Activated B cell treated with CpG ODN at 0.5 μM for 24 hours (primary cell): ENCODE measurements at places on chromosomes 6 and 20.

DNA sequence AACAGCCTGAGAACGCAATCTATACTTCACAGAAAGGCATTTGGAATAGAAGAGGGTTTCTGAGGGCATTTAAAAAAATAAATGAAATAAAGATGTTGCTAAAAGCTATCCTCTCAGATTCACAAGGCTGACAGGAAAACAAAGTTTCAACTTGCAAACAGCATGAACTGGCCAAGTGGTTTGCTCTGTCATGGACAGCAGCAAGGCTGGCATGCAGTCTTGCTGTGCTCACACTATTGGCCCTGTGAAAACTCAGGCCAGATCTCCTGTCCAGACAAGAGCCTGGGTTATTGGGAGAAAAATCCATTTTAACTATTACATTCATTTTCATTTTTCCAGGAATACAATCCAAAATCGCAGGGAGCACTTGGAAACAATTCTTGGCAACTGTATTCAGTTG, 506.2 kb upstream of the SLC35B3 start:
- DNase-seq, result no peak

GRCh38 chr6:48973491-48973890, 489.6 kb downstream of the MMUT start:
- DNase-seq, result no peak

GRCh38 chr6:155040901-155041650, 46.0 kb downstream of the TIAM2 start:
- no peak for DNase-seq

DNA sequence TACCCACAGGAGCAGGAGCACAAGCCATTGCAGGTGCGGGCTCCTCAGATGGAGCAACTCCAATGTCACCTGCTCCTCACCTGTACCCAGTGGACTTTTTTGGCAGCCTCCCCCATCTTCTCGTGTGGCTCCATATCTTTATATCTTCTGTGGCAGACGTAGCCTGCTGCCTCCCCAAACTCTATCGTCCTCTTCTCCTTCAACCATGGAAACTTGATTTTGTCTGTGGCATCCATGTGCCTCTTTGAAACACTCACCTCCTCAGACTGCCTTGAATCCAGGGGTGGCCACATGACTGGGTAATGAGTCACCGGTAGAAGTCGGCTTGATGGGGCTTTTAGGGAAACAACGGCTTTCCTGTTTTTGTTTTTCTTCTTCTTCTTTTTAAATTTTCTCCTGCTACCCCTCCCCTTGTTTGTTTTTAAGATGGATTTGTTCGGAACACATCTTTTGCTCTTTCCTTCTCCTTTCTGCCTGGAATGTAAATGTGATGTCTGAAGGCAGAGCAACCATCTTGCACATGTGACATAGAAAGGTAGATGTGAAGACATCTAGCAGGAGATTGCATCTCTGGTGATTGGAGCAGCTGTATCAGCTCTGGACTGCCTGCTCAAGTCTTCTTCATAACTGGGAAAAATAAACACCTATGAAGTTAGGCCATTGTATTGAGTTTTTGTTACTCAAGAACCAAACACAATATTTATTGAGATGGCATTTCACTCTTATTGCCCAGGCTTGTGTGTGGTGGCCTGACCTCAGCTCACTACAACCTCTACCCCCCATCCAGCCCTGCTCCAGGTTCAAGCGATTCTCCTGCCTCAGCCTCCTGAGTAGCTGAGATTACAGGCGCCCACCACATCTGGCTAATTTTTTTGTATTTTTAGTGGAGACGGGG, 69.9 kb upstream of the DDR1 start:
- no peak for DNase-seq

DNA sequence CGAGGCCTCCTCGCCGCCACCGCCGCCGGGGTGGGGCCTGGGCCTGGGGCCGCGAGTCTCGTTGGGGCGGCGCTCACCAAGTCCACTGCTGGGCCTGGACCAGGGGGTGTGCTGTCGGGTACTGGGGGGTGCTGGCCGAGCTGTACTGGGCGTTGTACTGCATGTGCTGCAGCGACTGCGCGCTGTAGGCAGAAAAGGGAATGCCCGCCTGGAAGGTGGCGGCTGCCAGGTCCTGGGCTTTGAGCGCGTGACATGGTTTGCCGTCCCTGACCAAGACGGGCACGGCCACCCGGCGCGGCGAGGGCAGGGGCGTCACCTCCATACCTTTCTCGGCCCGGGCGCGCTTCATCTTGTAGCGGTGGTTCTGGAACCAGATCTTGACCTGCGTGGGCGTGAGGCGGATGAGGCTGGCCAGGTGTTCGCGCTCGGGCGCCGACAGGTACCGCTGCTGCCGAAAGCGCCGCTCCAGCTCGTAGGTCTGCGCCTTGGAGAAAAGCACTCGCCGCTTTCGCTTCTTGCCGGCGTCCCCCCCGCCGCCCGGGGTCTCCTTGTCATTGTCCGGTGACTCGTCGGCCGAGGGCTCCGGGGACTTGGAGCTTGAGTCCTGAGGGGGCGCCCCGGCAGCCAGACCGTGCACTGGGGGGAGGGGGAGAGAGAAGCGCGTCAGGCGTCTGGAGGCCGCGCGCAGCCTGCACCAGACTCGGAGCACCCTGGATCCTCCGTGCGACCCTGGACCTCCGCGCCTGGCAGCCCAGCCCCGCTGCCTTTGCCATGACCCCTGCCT, 1.8 kb downstream of the NKX2-2 start:
- no peak for DNase-seq

- DNase-seq, result no peak
Observed at GRCh38 chr20:51386586-51386985, 155.9 kb downstream of the NFATC2 start.

GRCh38 chr6:19976411-19977129, 139.4 kb downstream of the ID4 start:
- no peak for DNase-seq

GRCh38 chr6:73203098-73203497, 22.2 kb downstream of the KHDC1L start:
- no peak for DNase-seq

DNA sequence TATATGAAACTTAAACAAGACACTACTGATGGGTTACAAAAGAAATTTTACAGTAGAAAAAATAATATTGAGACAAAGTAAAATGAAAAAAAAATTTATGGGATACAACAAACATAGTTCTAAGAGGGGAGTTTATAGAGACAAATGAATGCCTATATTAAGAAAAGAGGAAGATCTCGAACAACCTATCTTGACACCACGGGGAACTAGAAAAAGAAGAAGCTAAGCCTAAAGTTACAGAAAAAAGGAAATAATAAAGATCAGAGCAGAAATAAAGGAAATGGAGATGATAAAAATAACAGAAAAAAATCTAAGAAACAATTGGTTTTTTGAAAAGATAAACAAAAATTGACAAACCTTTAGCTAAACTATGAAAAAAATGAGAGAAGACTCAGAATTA, 9.1 kb upstream of the ECHDC1 start:
- no peak for DNase-seq
